NCI-H526 (cell line): ENCODE measurements at places on chromosomes 7 and 10.

GRCh38 chr10:21617267-21617666 lies 83.2 kb downstream of the MLLT10 start:
- no peak for DNase-seq

DNA sequence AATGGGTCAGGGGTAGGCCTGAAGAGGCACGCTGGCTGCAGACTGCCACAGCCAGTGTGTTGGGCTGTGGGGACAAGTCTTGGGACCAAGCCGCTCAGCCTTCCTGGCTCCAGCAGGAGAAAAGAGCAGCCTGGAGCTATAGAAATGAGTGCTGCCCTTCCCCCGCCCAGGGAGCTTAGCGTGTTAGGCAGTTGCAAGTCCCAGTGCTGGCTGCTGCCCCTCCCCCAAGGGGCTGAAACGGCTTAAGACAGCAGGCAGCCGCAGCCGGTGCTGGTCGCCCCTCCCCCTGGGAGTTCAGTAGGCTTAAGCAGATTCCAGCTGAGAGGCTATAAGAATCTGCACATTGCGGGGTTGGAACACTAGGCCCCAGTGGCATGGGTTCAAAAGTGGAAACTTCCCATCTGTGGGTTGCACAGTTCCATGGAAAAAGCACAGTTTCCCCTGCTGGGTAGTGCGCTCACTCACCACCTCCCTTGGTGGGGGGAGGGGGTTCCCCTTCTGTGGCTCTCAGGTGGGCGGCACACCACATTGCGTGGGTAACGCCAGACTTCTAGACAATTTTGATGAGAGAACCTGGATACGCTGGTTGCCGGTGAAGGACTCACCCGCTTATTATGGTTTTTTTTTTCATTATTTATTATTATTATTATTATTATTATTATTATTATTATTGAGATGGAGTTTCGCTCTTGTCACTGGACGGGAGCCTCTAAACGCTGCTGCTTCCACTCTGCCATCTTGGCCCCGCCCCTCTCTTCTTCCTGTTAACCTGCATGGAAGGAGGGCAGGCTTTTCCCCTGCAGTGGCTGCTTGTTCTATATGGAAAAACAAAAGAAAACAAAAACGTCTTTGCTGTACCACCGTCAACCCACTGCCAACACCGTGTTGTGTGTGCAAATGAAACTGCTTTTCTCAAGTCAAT lies 151.1 kb downstream of the CXCL12 start:
- no peak for DNase-seq

GRCh38 chr7:23299770-23300300 lies 696 bp downstream of the MALSU1 start:
- no peak for DNase-seq

- DNase-seq = no peak
Measured at GRCh38 chr10:21737106-21737505, 203.1 kb downstream of the MLLT10 start.

- no peak for DNase-seq
Measured at GRCh38 chr7:156089222-156089621, 277.0 kb upstream of the SHH start.
